MM.1S (cell line): ENCODE measurements at places on chromosomes 3 and 15.

DNA sequence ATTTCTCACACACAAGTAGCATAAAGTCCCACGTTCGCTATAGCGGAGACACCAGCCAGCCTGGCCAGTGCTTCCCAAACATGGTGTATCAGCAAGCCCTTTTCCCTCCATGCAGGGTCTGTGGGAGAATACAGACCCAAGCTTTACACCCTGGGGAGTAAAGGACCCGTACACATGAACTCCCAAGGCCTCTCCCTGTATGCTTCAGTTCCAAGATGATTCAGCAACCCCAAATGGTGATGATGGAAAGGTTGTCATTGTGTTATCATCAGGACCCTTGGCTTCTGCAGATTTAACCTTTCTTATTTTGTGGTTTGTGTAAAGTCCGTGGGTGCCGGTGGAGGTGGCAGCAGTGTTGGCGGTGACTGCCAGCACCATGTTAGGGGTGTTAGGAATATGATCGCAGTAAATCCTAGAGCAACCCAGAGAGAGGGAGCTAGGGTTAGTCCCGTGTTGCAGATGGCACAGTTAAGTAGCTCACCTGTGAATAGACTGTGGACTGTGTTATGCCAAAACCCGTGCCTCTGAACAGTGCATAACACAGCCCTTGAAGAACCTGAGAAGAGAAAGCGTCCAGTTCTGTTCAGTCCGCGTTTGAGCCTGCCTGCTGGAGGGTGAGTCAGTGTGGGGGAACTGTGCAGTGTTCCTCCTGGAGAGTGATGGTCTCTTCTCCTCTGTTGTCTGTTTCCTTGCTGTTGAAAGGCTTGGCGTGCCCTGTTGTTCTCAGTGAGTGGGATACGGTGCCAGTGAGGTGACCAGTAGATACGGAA, 174.3 kb downstream of the APBA2 start:
- no peak for DNase-seq

DNA sequence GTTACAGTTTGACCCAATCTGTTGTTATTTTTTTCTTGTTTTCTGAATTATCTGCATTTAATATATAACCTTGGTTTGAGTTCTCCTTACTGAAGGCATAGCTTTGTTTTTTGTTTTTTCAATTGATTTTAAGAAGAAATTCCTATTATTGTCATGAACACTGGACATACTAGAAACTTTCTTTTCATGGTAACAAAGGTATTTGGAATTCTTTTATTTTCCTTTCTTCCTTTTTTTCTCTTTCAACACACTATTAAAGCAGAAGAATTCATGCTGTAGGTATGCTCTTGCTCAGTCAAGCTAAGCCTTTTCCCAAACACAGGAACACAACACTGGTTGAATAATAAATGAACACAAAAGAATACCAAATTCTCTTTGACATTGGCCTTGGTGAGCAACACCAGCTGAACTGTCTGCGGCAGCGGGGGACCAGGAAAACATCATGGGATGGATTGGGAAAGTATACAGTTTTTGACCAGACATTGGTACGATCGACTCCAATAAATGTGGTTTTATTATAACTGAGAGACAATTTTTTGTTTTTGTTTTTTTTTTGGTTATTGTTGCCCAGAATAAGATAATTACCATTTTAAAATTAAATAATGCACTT, 23.1 kb downstream of the U2SURP start:
- DNase-seq = no peak

- DNase-seq = peak; percentile 98
Observed at GRCh38 chr15:89761009-89761831, 10.2 kb upstream of the MESP1 start.

DNA sequence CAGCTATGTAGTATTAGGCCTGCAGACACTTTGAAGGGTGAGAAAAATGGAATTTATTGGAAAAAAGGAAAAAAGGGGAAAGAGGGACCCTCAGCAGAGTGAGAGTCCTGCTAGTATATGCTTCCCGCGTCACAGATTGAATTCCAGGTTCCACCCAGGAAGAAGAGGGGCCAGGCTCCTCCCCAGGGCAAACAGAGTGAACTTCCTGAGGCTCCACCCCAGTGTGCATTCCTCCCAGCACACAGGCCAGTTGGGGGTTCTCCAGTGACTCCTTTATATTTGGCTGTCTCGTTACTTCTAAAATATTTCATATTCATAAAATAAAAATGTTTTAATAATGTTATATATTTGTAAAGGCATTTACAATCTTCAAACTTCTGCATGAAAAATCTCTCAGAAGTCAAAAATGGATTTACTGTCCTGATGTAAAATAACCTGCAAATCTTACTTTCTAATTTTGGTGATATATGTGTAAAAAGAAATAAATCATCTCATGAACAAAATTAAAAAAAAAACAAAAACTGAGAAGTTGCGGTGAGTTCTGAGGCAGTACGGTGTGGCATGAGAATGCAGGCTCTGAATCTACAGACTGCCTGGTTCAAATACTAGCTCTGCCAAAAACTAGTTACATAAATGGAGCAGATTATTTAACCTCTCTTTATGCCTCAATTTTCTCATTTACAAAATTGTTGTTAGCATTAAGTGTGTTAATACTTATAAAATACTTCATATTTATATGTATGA, 175.8 kb upstream of the P2RY1 start:
- no peak for DNase-seq

DNA sequence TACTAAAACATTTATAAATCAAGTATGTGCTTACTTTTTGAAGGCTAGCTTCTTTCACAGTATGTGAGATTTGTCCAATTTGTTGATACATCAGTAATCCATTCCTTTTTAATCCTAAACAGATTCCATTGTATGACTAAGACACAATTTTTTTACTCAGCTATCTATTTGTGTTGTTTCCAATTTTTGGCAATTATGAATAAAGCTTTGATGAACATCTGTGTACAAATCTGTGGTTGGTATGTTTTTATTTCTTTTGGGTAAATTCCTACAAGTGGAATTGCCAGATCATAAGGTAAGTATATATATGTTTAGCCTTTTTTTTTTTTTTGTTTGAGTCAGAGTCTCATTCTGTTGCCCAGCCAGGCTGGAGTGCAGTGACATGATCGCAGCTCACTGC, 56.2 kb upstream of the VEPH1 start:
- DNase-seq = no peak

DNA sequence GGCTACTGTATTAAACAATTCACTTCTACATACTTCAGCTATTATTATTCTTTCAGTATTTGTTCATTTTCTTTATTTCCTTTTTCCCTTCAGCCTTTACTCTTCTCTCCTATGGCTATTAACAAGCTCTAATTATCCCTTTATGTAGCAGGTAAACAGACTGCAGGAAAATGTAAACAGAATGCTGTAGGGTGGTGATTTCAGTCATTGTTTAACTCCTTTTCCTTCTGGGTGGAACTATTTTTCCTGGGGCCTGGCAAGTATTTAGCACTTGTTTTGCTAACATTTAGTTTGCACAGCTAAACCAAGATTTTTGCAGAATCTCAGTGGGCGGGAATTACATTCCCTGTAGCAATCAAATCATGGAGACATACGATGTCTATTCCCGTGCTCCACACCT, 14.4 kb downstream of the RARB start:
- no peak for DNase-seq

GRCh38 chr15:74489518-74490338, 28.8 kb upstream of the UBL7 start:
- DNase-seq = peak; percentile 73

DNA sequence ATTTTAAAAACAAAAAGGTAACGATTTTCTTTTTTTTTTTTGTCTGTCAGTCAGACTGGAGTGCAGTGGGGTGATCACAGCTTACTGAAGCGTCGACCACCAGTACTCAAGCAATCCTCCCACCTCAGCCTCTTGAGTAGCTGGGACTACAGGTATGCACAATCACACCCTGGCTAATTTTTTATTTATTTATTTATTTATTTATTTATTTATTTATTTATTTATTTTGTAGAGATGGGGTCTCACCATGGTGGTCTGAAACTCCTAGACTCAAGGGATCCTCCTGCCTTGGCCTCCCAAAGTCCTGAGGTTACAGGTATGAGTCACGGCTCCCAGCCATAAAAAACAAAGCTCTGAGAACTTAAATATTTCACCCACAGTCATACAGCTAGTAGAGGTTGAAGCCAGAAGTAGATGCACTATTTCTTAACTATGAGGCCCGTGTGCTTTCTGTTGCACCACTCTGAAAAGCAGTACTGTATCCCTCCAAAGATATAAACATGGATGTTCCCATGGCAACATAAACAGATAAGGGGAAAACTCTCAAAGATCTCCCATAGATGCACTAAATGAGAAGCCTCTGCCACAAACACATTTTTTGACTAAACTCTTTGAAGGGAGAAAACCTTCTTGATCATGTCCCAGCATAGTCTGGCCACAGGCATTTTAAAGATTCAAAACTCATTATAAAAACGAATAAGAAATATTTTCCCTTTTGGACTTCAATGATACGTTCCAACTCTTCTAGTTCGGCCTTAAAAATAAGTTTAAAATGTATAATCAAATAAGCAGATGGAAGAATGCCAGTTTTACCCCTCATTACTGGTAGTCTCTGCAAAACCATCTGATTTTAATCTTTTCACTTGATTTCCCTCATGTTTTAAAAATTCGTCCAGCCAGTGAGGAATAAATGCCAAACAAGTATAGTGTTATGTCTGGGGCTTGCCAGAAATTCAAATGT, 162.3 kb upstream of the ARHGEF26 start:
- no peak for DNase-seq
